Activated CD4-positive, alpha-beta T cell treated with anti-CD3 and anti-CD28 coated beads, Interleukin-2, amount 50 U/mL, for 1 hour (primary cell): ENCODE measurements at places on chromosomes 11 and 22.

DNA sequence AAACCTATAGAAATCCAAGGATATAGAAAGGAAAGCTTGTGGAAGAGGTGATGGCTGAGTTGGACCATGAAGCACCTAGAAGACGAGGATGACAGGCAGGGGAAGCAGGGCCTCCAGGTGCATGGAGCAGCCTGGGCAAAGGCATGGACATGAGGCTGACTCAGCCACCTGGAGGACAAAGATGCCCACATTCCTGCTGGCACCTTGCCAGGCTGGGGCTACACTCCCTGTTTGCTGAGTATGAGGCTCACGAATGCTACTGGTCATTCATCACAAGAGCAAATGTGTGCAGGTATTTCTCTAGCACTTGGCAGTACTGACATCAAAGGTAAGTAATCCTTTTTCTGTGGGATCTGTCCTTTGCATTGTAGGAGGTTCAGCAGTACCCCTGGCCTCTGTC is 7.1 kb upstream of the SCGB2A1 start:
- no peak for DNase-seq

DNA sequence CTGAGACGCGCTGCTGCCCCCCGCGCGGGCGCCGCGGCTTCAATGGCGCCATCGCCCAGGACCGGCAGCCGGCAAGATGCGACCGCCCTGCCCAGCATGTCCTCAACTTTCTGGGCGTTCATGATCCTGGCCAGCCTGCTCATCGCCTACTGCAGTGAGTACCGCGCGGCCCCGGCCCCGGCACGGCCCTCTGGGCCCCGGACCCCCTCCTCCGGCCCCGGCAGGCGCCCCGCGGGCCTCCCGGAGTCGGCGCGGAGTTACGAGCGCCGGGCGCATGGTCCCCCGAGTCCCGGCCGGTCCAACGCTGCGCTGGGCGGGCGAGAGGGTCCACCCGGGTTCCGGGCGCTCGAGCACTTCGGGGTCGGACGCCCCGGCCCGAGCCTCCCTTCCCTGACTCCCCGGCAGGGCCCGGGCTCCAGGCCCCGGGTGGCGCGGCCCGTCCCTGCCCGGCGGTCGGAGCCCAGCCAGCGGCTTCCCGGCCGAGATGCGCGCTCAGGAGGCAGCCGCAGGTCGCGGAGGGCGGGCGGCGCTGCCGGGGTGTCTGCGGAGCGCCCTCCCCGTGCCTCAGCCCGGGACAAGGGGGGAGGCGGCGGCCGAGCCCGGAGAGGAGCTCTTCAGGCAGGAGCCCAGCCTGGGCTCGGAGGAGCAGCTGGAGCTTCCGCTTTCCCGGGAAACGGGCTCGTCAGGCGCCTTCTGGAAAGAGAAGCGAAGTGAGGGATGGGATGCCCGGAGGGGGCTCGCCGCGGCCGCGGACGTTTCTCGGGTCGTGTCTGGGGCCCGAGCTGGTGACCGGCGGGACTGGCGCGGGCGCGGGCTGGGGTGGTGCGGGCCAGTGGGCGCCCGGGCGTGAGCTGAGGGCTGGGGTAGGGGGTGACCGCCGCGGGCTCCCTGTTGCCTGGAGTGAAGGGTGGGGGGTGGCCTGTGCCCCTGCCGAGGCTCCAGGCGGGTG is 1337.8 kb downstream of the BRD1 start:
- no peak for DNase-seq

DNA sequence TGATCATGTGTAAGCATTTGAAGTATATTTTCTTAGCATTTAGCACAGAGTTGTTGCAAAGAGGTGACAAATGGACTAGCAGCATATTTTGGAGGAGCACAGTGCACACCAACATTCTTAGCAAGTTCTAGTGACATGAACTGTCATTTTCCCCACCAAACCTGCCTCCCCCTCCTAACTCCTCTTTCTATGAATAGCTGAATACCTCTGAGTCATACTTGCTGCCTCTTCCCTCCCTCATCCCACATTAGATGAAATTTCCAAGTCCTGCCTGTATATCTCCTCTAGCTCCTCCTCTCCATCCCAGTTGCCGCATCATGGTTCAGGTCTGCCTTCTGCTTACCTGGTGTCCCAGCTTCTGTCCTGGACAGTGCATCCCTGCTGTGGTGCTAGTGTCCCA is 7.2 kb downstream of the OSBP2 start:
- no peak for DNase-seq

- no peak for DNase-seq
These were observed 7.9 kb downstream of the TIGD3 start for GRCh38 chr11:65362320-65362931.

DNA sequence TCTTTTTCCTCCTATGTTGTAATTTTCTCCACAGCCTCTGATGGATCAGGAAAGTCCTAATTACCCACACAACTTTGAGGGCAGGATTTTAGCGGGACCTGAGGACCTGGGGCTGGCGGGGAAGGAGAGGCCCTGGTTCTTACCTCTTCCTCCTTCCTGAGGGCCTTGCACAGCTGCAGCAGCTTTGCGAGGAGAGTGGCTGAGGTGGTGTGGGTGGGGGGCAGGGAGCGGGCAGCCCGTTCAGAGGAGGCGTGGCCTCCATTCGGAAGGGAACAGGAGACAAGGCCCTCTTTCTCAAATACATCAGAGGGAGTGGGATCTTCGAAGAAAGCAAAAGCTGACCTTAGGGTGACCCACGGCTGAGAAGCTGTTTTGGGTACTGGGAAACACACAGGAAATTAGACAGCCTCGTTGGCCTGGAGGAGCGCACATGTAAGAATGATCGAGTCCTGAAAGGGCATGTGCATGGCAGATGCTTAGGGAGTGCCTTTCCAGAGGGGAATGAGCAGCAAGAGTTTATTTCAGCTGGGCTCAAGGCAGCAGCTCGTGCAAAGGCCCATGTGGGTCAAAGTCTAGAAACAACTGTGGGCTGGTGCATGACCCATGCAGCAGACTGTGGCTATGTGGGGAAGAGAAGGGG is 76.6 kb upstream of the NARS2 start:
- no peak for DNase-seq

DNA sequence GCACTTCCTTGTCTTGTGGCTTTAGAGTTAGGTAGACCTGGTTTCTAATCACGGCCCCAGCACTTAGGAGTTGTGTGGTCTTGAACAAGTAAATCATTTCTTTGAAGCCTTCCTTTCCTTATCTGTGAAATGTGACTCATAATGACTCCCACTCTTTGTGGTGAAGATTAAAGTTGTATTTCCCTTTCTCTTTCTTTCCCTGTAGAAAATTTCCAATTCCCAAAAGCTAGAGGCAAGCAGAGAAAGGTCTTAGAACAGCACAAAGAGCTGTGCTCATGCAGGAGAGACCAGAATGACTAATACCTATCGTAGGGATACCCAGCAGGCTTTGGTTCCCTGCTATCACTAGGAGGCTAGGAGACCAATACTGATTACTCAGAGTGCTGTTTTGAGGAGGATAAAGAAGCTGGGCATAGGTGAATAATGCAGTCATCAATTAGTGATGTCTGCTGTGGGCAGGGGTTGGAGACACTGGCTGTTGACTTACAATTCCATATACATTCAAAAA is 270.7 kb upstream of the SYN3 start:
- no peak for DNase-seq

- no peak for DNase-seq
These were observed 486.4 kb upstream of the ISX start for GRCh38 chr22:34579519-34579918.
